Diencephalon (tissue), 1 donor: ENCODE measurements at places on chromosomes 6 and 20. TPM values are rescaled to one million over a fixed set of nuclear protein-coding genes. Genes with fewer than 3 reads are reported as not detected.

OPRM1 gene
- 56.7 TPM for total RNA-seq

GPX5 gene
- total RNA-seq: not detected

HLA-DRA gene
- 8.5 TPM for total RNA-seq

ENPP5 gene
- 13.6 TPM for total RNA-seq

WFDC12 gene
- total RNA-seq: not detected

SSTR4 gene
- total RNA-seq: 2.1 TPM

KIAA0408 gene
- total RNA-seq: 105 TPM

CST4 gene
- not detected for total RNA-seq

FRMD1 gene
- total RNA-seq: not detected

TAP2 gene
- 6.5 TPM for total RNA-seq

NRSN1 gene
- total RNA-seq: 31.4 TPM

DOK5 gene
- total RNA-seq: 26.8 TPM

SOBP gene
- total RNA-seq: 42.0 TPM

RSPO3 gene
- 3.7 TPM for total RNA-seq

TUBB2B gene
- total RNA-seq: 2,535 TPM

RCAN2 gene
- total RNA-seq: 42.7 TPM

TRDN gene
- 0.92 TPM for total RNA-seq

KIZ gene
- 15.7 TPM for total RNA-seq

CST2 gene
- total RNA-seq: not detected

NKAIN4 gene
- total RNA-seq: 48.0 TPM

PYGB gene
- total RNA-seq: 100 TPM

SPTLC3 gene
- 3.5 TPM for total RNA-seq

RBM24 gene
- 11.5 TPM for total RNA-seq

FABP7 gene
- total RNA-seq: 426 TPM

MOXD1 gene
- 11.3 TPM for total RNA-seq

COL10A1 gene
- not detected for total RNA-seq

JARID2 gene
- 21.7 TPM for total RNA-seq

STK38 gene
- 14.1 TPM for total RNA-seq

LKAAEAR1 gene
- 2.1 TPM for total RNA-seq

GRM4 gene
- 19.4 TPM for total RNA-seq

ZC3H12D gene
- total RNA-seq: 0.92 TPM
